ENCODE measurements at places on chromosomes 2 and 18.

DNA sequence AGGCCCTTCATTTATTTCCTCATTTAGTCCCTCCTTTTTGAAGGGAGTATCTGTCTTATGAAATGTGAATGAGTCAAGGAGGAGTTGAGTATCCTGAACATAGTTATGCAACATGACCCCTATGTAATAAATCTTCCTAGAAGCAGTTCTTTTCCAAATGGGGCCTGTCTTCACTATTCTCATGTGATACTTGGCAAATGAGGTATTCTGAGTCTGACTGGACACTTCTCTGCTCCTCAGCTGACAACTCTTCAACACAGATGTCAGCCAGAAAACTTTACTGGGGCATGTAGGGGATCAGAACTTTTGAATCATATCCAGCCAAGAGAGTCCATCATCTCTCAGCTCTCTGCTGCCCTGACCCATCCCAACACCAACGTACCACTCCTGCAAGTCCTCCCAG is 291.6 kb downstream of the ZNF385B start:
- H3K36me3 ChIP-seq: no peaks in the 10 kb centered on the region
- no peaks in the 10 kb centered on the region for H3K27me3 ChIP-seq
- H3K4me1 ChIP-seq: no peaks in the 10 kb centered on the region
- DNase-seq: peak; percentile 87
- H3K4me3 ChIP-seq: no peak overlapping the region
- H3K27ac ChIP-seq: no peak overlapping the region

- no peaks in the 10 kb centered on the region for H3K36me3 ChIP-seq
- H3K4me3 ChIP-seq: no peak overlapping the region
- no peak overlapping the region for H3K27ac ChIP-seq
Observed at GRCh38 chr2:55438391-55439100, 18.9 kb upstream of the CCDC88A start.

DNA sequence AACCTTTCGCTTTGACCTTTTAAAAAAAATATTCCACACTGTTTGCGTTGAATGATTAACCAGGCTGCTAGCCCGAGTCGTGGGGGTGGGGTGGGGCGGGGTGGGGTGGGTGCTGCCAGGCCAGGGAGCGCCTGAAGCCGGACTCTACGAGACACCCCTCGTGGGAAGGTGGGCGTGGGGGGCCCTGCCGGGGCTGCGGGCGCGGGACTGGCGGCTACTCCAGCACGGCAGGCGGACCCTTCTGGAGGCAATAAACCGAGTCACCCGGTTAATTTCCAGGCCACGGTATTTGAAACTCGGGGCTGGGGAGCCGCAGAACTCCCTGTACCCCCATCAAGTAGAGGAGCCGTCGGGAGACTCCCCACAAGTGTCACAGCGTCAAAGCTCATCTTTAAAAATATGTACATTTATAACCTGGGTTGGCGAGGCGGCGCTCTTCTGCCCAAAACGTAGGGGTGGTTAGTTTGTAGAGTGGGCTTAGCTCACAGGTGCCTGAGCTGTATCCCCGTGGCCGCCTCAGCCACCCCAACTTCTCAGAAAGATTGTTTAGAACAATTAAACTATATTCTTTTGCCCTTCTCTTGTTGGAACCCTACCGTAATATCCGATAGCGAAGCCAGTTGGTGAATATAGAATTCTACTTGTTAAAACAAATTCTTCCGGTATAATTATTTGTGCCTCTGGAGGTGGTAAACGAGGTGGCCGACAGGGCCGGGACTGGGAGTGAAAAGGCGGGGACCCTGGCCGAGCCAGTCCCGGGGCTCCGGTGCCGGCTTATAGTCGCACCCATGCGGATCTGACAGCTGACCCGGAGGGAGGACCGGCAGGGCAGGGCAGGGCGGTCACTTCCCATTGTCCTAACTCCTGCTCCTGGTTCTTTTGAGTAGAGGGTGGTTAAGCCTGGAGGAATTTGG is 1.4 kb downstream of the B3GNT2 start:
- no peaks in the 10 kb centered on the region for H3K27me3 ChIP-seq
- H3K4me1 ChIP-seq: peaks cover 2% of the 10 kb centered on the region
- H3K36me3 ChIP-seq: no peaks in the 10 kb centered on the region
- H3K4me3 ChIP-seq: peak overlapping the region; percentile 93

GRCh38 chr2:138601458-138602165 is 100.0 kb downstream of the SPOPL start:
- no peaks in the 10 kb centered on the region for H3K36me3 ChIP-seq
- no peaks in the 10 kb centered on the region for H3K27me3 ChIP-seq
- H3K27ac ChIP-seq: no peak overlapping the region
- no peak for DNase-seq
- no peaks in the 10 kb centered on the region for H3K4me1 ChIP-seq

- no peaks in the 10 kb centered on the region for H3K36me3 ChIP-seq
- H3K27ac ChIP-seq: peak overlapping the region; percentile 84
- peak overlapping the region; percentile 83 for H3K4me3 ChIP-seq
- DNase-seq: no peak
Observed at GRCh38 chr2:20349513-20349921, 1.1 kb downstream of the PUM2 start.

DNA sequence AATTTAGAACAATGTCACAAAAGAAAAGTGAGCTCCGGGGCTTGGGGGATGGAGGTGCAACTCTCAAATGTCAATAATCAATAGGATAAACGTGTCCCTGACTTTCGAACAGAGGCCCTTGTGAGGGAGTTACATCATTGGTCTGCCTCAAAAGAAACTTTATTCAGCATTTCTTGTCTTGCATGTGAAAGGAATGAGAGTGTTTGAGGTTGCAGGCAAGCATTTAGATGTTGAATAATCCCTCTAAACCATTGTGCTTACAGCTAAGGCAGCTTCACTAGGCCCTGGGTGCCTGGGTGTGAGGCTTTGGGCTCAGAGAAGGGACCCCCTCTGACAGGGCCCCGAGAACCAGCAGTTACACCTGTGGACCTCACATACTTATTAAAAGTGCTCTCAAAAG is 28.6 kb upstream of the FHL2 start:
- DNase-seq: no peak
- no peak overlapping the region for H3K4me3 ChIP-seq
- H3K27ac ChIP-seq: no peak overlapping the region
- H3K36me3 ChIP-seq: no peaks in the 10 kb centered on the region

DNA sequence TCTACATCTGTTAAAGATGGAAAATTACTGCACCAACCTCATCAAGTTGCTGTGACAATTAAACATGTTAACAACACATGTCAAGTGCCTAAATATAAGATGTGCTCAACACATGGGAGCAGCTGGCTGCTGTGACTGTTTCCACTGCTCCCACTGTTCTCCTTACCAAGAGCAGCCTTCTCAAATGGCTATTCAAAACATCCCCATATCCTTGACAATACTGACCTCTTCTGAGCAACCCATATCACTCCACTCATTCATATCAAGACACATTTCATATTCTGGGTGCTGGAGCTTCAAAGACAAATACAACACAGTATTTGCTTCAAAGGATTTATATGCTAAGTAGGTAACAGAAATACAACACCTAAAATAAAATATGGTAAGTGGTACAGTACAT is 60.3 kb downstream of the PIAS2 start:
- no peaks in the 10 kb centered on the region for H3K36me3 ChIP-seq
- H3K27me3 ChIP-seq: no peaks in the 10 kb centered on the region
- peak; percentile 7 for DNase-seq
- H3K4me3 ChIP-seq: no peak overlapping the region

DNA sequence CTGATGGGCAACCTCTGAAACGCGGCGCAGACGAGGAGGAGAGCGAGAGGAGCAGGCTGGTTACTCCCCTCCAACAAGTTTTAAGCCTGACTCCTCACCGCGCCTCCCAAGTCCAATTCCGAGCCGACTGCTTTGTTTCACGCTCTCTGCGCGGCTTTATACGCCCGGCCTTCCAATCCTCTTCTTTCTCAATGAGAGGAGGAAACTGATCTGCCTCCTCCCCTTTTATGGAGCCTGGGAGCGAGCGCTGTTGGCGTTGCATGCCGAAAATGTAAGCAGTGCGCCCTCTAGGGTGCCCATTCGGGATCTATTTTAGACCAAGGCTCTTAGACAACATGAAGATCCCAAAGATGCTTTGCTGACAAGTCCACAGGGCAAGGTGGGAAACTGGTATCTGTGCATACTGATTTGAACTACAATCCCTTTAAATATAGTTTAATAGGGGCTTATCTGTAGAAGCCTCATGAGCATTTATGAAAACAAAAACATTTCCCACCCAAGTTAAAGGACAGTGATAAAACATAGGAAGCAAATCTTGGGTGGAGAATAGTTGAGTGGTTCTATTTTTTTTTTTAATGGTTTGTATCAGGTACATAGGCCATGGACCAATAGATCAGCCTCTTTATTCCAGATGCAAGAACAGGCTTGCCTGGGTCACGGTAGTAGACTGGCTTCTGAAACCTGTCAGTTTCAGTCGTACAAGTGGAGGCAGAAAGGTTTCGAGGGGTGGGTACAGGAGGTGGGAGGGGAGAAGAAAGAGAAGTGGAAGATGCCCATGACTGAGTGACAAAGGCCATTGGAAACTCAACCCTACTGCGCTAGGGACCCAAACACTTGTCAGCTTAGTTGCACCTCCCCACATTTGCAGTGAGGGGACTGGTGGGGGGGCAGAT is at the start of gene RND3:
Gene RND3 (minus strand): TSS at position 131 of the 893 bp plus-strand sequence. CDS start 250 bp downstream, outside the sequence.
- peaks cover 6% of the 10 kb centered on the region for H3K4me1 ChIP-seq
- no peaks in the 10 kb centered on the region for H3K27me3 ChIP-seq

- H3K4me1 ChIP-seq: peaks cover 2% of the 10 kb centered on the region
- no peaks in the 10 kb centered on the region for H3K36me3 ChIP-seq
- no peak overlapping the region for H3K27ac ChIP-seq
Observed at GRCh38 chr2:241859436-241860183, 916 bp upstream of the PDCD1 start.

DNA sequence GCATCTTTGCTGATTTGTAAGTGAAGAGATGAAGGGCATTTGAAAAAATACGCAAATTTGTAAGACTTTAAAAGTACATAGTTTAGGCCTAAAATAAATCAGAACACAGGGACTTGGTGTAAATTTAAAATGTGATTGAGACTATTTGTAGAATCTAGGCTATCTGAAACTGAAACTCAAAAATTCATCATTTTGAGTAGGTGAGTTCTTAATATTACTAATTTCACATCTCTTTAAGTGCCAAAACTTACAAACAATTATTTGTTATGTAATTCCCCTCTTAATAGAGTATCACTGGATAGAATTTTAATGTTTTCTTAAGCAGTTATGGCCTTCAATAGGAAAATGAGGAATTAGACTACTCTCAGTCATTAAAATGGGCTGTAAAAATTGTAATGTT is 14.0 kb upstream of the HRH4 start:
- no peaks in the 10 kb centered on the region for H3K4me1 ChIP-seq
- no peak overlapping the region for H3K4me3 ChIP-seq
- DNase-seq: no peak
- no peak overlapping the region for H3K27ac ChIP-seq

All from fibroblast of lung (primary cell).